ENCODE measurements at places on chromosomes 7 and 10. TPM values are rescaled to one million over a fixed set of nuclear protein-coding genes. Genes with fewer than 3 reads are reported as not detected.

HOGA1 gene
- polyA plus RNA-seq = 4.0 TPM

CRHR2 gene
- not detected for polyA plus RNA-seq

GPR15LG gene
- polyA plus RNA-seq = 0.59 TPM

SRRM3 gene
- polyA plus RNA-seq = 7.4 TPM

H2BK1 gene
- not detected for polyA plus RNA-seq

TSPAN12 gene
- 2.2 TPM for polyA plus RNA-seq

MPP7 gene
- 16.9 TPM for polyA plus RNA-seq

SLC13A1 gene
- not detected for polyA plus RNA-seq
